ENCODE measurements at places on chromosomes 2 and 18.

GRCh38 chr2:54336136-54336976 is 80.3 kb upstream of the TSPYL6 start:
- DNase-seq = no peak

GRCh38 chr2:215745331-215745730 is 268.0 kb downstream of the MREG start:
- DNase-seq = no peak

GRCh38 chr2:44326548-44327264 is 34.6 kb downstream of the PREPL start:
- DNase-seq = no peak

GRCh38 chr2:97747716-97748115 is 34.3 kb downstream of the ZAP70 start:
- DNase-seq = no peak

DNA sequence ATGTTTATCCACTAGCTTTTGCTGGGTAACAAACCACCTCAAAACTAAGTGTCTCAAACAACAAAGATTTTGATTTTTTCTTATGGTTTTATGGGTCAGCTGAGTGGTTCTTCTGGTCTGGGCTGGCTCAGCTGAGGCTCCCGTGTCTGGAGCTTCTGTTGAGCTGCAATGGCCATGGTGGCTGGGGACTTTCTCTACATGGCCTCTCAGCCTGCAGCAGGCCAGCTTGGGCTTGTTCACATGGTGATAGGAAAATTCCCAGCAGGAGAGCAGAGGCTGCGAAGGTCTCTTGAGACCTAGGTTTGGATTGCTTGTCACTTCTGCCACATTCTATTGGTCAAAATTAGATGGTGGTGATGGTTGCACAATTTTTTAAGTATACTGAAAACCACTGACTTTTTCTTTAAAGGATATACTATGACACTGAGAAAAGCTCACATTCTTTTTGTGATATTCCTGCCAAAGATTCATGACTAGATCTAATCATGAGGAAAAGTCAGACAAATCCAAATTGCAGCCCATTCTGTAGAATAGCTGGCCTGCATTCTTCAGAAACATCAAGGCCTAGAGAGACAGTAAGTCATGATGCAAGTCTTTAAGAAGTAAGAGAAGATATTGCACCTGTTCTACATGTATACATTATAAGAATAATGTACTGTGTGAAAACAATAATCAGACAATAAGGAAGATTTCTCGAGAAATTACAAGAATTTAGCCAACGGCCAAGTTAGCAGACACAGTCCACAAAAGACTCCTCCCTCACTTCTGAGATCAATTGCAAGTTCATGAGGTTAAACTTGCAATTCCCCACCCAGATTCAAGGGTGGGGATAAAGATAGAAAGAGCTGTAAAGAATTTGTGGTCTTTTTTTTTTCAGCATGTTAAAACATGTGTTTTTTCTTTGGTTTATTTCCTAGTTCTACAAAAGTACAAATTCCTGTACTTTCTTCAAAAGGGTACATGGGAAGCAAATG is 35.0 kb upstream of the IL1R2 start:
- no peak for DNase-seq

GRCh38 chr2:25367296-25367695 is 25.6 kb upstream of the DNMT3A start:
- DNase-seq = no peak

DNA sequence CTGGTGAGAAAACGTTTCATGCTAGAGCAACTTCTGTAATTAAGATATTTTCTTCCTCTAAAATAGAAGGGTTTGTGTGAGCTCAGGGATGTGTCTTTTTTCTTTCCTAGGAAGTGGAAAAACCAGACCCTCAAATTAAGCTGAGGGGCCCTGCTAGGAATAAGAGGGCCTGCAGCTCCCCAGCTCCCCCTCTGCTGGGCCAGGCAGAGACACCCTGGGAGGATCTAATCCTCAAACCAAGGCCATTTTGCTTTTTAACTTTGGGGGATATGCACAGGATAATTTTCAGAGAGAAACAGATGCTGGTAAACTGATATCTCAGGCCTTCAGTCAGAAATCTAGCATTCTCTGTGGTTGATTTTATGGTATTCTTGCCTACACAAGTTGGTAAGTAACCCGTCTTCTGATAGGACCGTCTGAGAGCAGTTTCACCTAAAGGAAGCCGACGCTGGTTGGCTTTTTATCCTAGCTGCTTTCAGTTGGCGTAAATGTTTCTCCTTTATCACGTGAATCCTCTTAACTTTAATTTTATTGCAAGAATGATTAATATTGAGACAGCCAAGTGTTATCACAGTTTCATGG is 34.8 kb downstream of the SNTG2 start:
- no peak for DNase-seq

- no peak for DNase-seq
These were observed 177.1 kb downstream of the IRS1 start for GRCh38 chr2:226622484-226622883.

DNA sequence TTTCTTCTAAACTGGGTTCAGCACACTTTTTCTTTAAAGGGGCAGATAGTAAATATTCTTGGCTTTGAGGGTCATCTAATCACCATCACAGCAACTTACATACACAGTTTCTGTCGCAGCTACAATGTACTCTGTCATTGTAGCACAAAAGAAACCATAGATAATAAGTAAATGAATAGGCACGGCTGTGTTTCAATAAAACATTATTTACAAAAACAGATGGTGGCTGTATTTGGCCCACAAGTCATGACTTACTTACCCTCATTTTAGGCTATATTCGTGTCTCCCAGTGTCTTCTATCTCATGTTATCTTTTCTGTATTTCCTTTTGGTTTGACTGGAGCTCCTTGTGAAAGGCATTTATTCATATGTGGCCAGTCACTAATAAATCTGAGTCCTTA is 168.3 kb downstream of the MAP2 start:
- DNase-seq = no peak

DNA sequence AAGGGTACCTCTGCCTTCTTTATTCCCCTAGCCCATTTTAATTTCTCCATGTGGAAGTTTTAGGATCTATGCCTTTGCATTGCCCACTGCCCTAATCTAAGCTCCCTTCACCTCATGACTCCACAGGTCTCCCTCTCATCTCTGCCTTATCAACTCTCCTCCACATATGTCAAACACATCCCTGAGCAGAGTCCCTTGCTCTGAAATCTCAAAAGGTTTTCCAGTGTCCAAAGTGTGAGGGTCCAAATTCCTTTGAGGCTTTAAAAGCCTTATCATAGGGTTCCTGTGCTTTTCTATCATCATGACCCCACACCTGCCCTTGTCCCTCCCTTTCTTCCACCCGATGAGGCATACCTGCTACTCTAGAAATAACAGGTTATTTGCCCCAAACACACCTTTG is 38.6 kb downstream of the SLC4A1AP start:
- DNase-seq = no peak

- DNase-seq = no peak
These were observed 54.6 kb downstream of the INHBB start for GRCh38 chr2:120400551-120400950.

GRCh38 chr2:156430980-156431358 is 5.2 kb upstream of the GPD2 start:
- DNase-seq = no peak

- DNase-seq = no peak
These were observed 91.3 kb downstream of the TNS1 start for GRCh38 chr2:217911283-217912097.

- no peak for DNase-seq
These were observed 12.8 kb upstream of the GCG start for GRCh38 chr2:162164802-162165201.

- no peak for DNase-seq
These were observed 3.9 kb downstream of the WIPF1 start for GRCh38 chr2:174593574-174594203.

GRCh38 chr2:121605820-121606733 is 43.2 kb downstream of the CLASP1 start:
- DNase-seq = no peak

DNA sequence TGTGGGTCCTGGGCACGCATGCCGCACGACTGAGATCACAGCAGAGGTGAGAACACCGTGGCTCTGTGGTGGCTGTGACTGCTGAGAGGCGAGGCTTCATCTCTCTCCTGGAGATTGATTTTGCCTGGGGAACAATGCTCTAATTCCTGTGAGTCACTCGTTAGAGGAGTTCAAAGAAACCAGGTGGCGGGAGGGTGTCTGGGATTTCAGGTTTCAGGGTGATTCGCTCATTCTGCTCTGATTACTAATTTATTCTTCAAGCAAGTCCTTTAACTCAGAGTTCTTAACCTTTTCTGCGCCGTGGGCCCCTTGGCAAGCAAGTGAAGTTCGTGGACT is 56.3 kb downstream of the GLI2 start:
- DNase-seq = no peak

DNA sequence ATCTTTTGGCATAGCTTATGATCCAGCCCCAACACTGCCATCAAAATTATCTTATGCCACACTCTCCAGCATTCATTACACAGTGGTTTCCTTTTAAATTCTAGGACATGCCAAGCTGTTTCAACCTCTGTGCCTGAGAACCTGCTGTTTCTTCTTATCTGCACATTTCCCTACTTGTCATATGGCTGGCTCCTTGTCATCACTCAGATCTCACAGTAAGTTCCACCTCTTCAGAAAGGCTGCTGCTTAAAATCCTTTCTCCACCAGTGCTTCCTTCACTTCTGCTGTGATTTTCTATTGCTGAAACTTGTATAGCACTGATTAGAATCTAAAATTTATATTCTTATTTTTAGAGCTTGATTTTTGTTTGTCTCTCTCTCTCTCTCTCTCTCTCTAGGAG is 43.4 kb downstream of the MC4R start:
- DNase-seq = no peak

GRCh38 chr2:83561592-83561991 is 897.5 kb downstream of the SUCLG1 start:
- DNase-seq = no peak

- no peak for DNase-seq
These were observed 176.3 kb downstream of the NOL4 start for GRCh38 chr18:34048423-34048822.

GRCh38 chr18:7619676-7620075 is 52.6 kb downstream of the PTPRM start:
- no peak for DNase-seq

DNA sequence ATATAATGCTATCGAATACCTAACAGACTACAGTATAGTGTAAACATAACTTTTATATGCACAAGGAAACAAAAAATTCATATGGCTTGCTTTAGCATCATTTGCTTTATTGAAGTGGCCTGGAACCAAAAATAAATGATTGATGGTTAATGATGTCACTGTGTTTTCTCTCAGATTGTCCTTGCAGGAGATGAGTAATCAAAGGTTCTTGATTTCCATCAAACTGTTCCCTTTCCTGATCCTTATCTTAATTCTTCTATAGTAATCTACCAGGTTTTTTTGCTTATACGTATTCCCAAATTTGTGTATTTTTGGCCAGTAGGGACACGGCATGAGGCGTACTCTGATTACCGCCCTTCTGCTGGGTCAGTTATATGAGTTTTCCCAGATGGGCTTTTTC is 104.9 kb upstream of the CXCR4 start:
- no peak for DNase-seq

DNA sequence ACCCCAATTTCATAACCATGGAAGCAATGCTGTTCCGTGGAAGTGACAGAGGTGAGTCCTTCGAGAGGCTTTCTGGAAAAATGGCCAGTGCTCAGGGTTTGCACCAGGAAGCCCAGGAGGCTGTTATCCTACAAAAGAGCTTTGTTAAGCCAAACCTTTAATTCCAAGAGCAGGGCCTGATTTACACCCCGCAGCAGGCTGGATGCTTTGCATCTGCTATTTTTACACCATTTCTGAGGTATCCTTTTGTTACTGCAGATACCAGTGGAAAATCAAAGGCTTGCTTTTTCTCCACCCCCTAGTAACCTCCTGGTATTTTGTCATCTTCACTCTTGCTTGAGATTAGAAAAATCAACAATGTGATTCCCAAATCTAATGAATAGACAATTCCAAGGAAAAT is 380.6 kb downstream of the SOX11 start:
- DNase-seq = no peak

DNA sequence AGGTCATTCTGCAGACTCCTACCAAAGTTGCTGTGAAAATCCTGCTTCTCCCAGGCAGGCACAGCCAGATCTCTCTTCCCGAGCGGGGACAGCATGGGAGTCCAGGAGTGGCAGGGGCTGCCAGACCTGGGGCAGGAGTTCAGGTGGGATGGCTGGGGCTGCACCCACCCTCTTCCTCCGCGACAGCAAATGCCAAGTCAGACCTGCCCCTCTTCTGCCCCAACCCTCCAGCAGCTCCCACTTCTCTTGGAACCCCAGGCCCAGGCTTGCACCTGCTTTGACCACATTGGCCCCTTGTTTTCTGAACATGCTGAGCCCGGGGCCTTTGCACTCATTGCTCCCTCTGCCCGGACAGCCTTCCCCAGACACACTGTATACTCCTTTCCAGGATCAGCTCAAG is 288.2 kb upstream of the HS6ST1 start:
- DNase-seq = no peak

GRCh38 chr2:14967729-14968128 is 335.2 kb downstream of the LRATD1 start:
- no peak for DNase-seq

DNA sequence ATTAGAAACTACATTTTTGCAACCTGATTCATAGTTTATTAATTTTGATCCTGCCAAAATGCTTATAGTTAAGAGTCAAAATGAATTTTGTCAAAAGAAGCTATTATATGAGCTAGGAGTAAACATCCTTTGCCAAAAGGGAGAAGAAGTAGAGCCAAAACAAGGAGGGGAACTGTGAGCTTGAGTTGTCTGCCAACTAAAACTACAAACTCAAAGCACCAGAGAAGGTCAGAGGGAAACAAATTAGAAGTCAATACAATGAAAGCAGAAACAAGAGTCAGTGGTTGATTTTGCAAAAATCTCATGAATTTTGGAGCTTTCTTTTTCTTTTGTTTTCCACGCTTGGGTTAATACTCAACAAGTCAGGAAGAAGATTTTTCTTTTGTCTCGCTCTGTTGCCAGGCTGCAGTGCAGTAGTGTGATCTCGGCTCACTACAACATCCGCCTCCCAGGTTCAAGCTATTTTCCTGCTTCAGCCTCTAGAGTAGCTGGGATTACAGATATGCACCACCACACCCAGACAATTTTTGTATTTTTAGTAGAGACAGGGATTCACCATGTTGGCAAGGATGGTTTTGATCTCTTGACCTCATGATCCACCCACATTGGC is 508.5 kb downstream of the RIT2 start:
- DNase-seq = no peak

DNA sequence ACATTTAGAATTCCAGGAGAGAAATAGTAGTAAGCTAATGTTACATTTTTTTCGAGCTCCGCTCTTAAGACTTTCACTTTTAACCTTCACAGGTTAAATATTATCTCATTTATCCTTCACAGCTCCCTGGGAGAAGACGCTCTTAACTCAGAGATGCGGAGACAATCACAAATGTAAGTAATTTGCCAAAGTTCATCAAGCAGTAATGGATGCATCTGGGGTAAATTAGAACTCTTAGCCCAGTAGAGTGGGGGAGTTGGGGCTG is 168.5 kb downstream of the SPP2 start:
- DNase-seq = no peak

- peak; percentile 16 for DNase-seq
These were observed 54.9 kb downstream of the EXOC6B start for GRCh38 chr2:72770879-72771461.
